DMS79 treated with DMSO at 0.1 percent for 48 hours (cell line): ENCODE measurements at places on chromosomes 7 and 10.

DNA sequence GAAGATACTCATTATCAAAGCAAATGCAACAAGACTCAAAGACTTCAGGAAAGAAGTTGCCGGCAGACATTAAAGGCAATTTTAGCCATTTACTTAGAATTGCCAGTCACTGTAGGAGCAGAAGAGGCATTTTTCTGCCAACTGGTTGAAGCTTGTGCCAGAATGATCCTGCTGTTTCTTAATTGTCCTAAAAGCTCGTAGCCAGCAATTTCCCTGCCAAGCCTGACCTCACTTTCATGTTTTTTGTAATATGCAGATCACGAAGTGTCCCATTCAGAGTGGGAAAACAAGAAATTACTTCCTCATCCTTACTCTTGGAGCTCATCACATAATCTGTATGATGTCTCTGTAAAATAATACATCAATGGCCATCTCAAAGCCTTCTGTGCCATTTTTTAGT is 130.9 kb upstream of the ANKRD1 start:
- peak; percentile 40 for DNase-seq

- DNase-seq, result no peak
Measured at GRCh38 chr7:88268051-88268450, 38.6 kb downstream of the STEAP4 start.

GRCh38 chr7:738241-738640 is 11.2 kb upstream of the PRKAR1B start:
- no peak for DNase-seq

- no peak for DNase-seq
Measured at GRCh38 chr10:85105614-85106255, 777.3 kb downstream of the CCSER2 start.

GRCh38 chr10:131832056-131832685 is 68.6 kb upstream of the PPP2R2D start:
- no peak for DNase-seq

DNA sequence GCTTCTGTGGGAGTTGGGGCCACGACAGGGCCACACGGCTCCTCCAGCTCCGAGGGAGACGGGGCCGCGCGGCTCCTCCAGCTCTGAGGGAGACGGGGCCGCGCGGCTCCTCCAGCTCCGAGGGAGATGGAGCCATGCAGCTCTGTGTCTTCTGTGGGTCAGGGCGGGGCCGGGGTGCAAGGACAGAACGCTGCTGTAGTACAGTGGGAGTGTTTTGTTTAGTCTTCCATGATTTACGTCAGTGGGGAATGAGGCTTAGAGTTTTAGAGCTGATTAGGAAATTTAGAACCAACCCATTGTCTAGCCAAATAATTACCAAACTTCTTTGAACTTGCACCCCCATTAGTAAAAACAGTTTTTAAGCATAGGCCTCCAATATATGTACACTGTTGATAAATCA is 32.9 kb upstream of the PRKAR1B start:
- no peak for DNase-seq

GRCh38 chr10:109237682-109238081 is 685.6 kb downstream of the XPNPEP1 start:
- no peak for DNase-seq

- no peak for DNase-seq
Measured at GRCh38 chr7:159004411-159004810, 140.3 kb downstream of the VIPR2 start.

GRCh38 chr10:8073691-8074416 is 19.4 kb downstream of the GATA3 start:
- no peak for DNase-seq

DNA sequence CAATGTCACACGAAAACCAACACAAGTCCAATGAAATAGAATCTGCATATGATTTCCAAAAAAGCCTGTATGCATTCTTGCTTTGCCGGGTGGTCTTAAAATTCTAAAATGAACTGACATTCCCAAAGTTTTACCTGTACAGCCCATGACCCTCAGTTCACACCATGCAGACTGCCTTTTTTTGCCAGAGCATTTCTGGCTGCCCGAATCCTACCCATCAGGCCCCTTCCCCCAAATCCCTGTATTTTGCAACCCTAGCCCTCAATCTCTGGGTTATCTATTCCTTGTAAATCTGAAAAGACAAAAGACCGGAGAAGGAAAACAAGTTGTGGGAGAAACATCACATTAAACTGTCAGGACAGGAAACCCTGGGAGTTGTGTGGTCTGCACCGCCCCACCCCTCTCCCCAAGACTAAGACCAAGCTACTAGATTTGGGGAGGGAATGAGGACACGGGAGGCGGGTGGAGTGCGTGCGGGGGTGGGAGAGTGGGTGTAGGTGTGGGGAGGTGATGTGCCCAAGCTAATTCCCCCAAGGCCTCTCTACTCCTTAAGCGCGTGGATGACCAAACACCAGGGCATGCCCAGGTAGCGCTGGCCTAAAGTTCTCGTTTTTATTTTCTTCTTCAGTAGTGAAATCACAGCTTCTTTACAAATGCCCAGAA is 1.4 kb downstream of the JCAD start:
- DNase-seq, result no peak

GRCh38 chr10:631266-631665 is 58.2 kb downstream of the DIP2C start:
- no peak for DNase-seq

GRCh38 chr7:90582164-90582563 is 14.0 kb upstream of the CDK14 start:
- DNase-seq, result no peak

- DNase-seq, result no peak
Measured at GRCh38 chr10:45136256-45136655, 135.5 kb downstream of the ZNF22 start.

- DNase-seq, result no peak
Measured at GRCh38 chr10:8402576-8402975, 348.1 kb downstream of the GATA3 start.

DNA sequence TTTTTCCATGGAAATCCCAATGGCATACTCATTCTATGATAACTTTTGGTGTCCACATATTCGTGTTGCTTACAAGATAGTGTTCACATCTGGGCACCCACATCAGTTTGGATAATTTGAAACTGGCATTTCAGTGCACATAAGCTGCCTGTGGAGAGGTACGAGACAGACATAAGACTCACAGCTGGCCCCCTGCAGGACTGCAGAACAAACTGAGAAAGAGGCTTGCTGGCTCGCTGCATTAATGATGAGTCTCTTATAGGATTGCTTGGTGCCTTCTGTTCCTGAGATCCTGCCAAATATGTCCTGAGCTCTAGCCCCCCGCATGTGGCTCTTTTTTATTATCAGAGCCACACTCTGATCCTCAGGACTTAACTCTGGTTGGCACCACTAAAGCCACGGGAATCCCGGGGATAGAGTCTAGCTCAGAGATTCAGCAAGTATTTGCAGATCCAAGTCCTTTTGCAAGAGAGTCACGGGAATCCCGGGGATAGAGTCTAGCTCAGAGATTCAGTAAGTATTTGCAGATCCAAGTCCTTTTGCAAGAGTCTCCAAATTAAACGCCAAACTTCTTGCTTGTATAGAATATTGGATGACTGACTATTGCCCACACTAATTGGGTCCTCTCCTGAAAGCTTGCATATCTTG is 34.0 kb upstream of the JCAD start:
- no peak for DNase-seq

DNA sequence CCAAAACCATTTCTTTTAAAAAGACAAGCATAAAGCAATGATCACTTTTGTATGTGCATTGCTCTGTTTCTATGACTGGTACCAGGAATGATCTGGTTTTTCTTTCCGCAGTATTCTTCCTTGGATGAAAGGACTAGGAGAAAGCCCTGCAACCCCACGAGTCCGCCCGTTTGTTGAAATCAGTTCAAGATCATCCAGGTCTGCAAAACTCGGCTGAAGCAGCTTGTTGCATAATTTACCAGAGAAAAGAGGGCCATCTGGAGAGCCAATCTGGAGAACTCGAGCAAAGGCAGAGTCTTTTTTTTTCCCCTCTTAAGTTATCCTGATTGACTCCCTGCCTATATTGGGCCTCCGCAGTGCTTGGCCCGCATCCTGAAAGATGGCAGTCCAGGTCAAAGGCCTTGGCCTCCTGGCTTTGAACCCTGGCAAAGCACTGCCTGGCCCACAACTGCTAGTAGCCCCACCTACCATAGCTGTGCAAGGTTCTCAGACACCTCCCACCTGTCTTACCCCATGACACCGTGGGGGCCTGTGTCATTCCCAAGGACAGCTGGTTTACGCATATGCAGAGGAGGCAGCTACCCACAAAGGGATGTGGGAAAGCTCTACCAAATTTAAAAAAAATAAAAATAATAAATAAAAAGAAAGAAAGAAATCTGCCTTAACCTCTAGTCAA is 572.2 kb downstream of the INHBA start:
- DNase-seq, result no peak

DNA sequence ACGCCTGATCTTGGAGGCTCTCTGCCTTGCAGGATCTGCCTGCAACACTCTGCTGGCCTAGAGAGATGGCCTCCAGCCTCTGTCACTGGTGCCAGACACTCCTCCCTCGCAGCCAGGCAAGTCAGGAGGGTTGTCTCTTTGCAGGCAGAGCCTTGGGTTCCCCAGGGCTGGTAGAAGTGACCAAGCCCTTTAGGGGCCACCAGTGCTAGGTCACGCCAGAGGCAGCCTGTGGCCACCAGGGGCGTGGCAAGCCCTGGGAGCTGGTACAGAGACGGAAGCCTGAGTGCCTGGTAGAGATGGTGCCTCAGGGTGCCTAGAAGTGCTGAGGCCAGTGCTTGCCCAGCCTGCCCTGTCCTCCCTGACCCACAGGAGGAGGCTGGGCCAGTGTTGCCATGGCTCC is 9.1 kb downstream of the ADCYAP1R1 start:
- DNase-seq, result no peak

DNA sequence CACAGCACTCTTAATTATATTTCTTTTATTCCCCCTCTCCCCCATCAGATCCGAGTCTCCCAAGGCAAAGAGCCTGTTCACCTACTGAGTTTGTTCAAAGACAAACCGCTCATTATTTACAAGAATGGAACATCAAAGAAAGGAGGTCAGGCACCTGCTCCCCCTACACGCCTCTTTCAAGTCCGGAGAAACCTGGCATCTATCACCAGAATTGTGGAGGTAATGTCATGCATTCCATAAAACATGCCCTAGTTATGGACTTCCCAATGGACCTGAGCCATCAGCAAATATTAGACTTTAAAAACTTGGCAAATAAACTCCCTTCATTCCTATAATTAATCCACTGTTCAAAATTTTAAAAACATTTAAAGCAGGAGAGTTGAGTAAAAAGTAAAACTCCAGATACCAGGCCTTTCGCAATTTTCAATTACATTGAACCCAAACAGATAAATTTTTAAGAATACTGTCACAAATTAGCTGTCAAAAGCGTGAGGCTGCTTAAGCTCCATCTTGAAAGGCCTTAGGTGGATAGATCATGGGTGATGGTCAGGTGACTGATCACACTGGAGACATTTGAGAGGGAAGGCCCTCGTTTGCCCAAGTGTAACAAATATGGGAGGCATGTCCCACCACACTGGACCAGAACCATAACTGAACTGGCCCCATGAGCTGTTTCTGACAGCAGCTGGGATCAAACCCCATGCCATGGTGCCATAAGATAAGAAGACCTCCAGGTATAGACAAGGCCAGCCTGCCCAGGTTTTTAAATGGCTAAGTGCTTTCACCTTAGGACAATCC is 46.9 kb upstream of the ARL4A start:
- DNase-seq, result no peak

GRCh38 chr10:86721232-86721631 is 35.2 kb upstream of the BMPR1A start:
- DNase-seq, result no peak

DNA sequence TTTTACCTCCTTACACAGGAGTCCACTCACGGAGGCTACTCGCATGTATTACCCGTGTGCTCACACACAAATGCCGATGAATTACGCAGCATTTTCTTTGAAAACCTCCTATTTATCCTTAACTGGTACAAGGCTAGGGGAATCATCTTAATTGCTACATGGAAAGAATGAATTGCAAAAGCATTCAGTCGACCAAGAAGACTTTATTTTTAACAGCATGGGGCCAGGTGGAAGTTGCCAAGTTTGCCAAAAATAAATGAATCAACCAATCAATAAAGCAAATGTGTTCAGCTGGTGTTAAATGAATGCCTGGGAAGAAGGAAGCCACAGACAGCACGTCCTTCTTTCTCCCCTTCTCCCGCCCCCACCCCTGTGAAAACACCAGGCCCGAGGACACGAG is 55.8 kb downstream of the CTBP2 start:
- no peak for DNase-seq

DNA sequence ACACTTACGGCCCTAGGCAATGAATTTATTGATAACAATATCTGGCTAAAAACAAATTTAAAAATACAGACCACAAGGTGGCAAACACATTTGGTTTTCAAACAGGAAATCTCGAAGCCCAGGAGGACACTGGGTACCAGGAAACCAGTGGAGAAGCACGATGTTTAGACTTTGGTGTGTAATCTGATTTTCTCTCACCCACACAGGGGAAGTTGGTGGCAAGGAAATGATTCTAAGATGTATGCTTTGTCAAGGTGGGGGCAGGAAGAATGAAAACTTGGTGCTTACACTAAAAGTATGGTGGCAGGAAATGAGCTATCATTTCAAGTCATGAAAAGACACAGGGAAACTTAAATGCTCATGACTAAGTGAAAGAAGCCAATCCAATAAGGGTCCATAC is 113.2 kb upstream of the ANKRD1 start:
- no peak for DNase-seq
